Neural cell (in vitro differentiated cells): ENCODE measurements at places on chromosomes 11 and 22. TPM values are rescaled to one million over a fixed set of nuclear protein-coding genes. Genes with fewer than 3 reads are reported as not detected.

The SYT7 gene
- 14.0 and 21.8 TPM in 2 replicates for polyA plus RNA-seq

The MB gene
- 0.51 TPM in 1 of 2 replicates, not detected in the other for polyA plus RNA-seq

The KCTD21 gene
- polyA plus RNA-seq, result 1.2 and 1.4 TPM in 2 replicates

The TRIM48 gene
- not detected in 2 replicates for polyA plus RNA-seq

The MCAM gene
- 7.5 and 12.5 TPM in 2 replicates for polyA plus RNA-seq
